ENCODE measurements at places on chromosomes 6 and 20.

GRCh38 chr6:23414051-23414445, 712.0 kb upstream of the NRSN1 start:
- no peak for DNase-seq
- H3K36me3 ChIP-seq: no peaks in the 10 kb centered on the region
- no peaks in the 10 kb centered on the region for H3K4me1 ChIP-seq
- H3K4me3 ChIP-seq: no peak overlapping the region

DNA sequence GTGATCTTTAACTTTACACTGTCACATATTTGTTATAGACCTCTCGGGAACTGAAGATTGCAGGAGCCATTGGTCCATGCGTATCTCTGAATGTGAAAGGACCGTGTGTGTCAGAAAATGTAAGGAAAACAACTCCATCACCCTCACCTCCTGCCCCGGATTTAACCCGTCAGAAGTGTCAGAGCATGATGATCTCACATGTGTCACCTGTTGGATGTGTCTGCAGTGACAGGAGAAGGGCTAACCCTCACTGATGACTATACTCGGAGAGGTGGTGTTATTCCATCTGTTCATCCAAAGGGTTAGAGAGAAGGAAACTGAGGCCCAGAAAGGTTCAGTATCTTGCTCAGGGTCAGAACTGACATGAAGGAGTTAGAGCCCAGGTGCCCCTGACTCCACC, 24.9 kb downstream of the SEC23B start:
- no peak for DNase-seq
- no peak overlapping the region for H3K4me3 ChIP-seq
- H3K27ac ChIP-seq: no peak overlapping the region

- peaks cover 61% of the 10 kb centered on the region for H3K27me3 ChIP-seq
- H3K4me3 ChIP-seq: no peak overlapping the region
- H3K27ac ChIP-seq: no peak overlapping the region
- H3K36me3 ChIP-seq: no peaks in the 10 kb centered on the region
- DNase-seq: peak; percentile 63
Measured at GRCh38 chr6:31083742-31084354, 28.5 kb downstream of the C6orf15 start.

- DNase-seq: peak; percentile 68
- H3K4me1 ChIP-seq: peaks cover 44% of the 10 kb centered on the region
- H3K27me3 ChIP-seq: no peaks in the 10 kb centered on the region
Measured at GRCh38 chr20:431012-431904, 23.2 kb downstream of the RBCK1 start.

- H3K4me3 ChIP-seq: peak overlapping the region; percentile 86
- no peaks in the 10 kb centered on the region for H3K27me3 ChIP-seq
- H3K27ac ChIP-seq: peak overlapping the region; percentile 98
- no peak for DNase-seq
Measured at GRCh38 chr20:35742741-35743523, 872 bp upstream of the RBM39 start.

GRCh38 chr6:124830506-124830905, 131.7 kb upstream of the RNF217 start:
- no peak for DNase-seq
- no peaks in the 10 kb centered on the region for H3K27me3 ChIP-seq
- H3K36me3 ChIP-seq: no peaks in the 10 kb centered on the region

DNA sequence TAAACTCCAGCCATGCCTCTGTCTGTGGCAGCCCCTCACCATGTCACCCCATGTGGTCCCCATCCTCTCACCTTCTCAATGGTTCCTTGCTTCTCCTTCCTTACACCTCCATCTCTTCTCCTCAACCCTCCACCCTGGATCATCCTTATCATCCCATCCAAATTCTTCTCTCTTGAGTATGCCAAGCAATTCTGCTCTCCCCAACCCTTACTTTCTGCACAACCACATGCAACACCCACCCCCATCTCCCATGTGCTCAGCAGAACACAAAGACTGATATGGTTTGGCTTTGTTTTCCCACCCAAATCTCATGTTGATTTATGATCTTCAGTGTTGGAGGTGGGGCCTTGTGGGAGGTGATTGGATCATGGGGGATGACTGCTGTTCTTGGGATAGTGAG, 42.5 kb upstream of the RALY start:
- peaks cover 42% of the 10 kb centered on the region for H3K27me3 ChIP-seq
- H3K4me3 ChIP-seq: no peak overlapping the region
- DNase-seq: no peak
- peaks cover 3% of the 10 kb centered on the region for H3K36me3 ChIP-seq
- H3K27ac ChIP-seq: no peak overlapping the region

All from activated naive CD4-positive, alpha-beta T cell treated with anti-CD3 and anti-CD28 coated beads, Interleukin-2, amount 10 ng/mL, durations not matched to agents 7 days and 5 days (primary cell).